DMS 273 treated with DMSO at 0.1 percent for 48 hours (cell line): ENCODE measurements at places on chromosomes 12 and 14.

DNA sequence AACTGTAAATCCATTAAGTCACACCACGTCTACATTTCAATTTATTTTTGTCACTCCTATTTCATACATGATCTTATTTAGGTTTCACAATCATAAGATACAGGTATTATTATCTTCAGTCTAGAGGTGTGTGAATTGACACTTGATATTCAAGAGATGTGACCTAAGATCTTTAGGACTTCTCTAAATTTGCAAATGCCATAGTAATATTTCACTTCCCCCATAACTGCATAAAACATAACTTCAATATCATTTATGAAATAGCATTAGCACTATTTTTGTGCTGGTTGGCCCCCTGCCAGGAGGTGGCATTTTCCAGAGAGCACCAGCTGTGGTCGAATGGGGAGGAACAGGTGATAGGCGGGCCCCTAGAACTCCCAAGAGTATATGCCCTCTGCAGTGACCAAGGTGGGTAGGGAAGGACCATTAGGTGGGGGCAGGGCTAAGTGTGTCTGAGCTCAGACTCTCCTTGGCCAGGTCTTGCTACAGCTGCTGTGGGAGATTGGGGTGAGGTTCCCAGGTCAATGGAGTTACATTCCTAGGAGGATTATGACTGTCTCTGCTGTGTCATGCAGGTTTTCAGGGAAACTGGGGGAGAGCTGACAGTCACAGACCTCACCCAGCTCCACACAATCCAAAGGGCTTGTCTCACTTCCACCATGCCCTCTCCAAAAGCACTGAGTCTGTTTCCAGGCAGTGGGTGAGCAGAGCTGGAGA is 49.2 kb upstream of the ERGIC2 start:
- no peak for DNase-seq

DNA sequence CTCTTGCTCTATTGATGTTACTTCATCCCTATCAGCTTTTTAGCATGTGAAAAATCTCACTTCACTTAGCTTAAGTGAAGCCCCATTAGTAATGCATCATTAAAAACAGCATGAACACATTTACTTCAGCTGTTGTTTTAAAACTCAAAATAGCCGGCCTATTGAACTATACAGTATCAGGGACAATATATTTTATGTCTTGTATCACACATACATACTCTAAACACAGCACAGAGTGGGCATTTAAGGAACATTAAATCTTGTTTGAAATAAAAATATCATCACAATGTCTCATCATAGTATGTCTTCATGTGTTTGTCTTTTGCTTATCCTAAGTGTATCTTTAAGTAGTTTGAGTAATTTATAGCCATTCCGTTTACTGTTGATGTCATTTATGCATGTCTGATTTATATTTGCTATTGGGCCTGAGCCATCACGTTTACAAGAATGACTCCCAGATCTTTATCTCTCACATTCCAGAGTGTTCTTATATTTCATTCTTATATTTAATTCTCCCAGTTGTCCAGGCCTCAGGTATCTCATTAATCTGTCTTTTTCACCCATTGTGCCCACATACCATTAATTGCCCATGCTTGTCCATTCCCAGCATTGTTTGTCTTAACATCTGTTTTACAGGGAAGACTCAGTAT is 57.5 kb downstream of the ARHGAP5 start:
- DNase-seq = no peak

GRCh38 chr14:101707863-101708620 is 53.5 kb upstream of the PPP2R5C start:
- DNase-seq = no peak

- DNase-seq = no peak
Measured at GRCh38 chr12:2084553-2085296, 31.9 kb downstream of the CACNA1C start.

DNA sequence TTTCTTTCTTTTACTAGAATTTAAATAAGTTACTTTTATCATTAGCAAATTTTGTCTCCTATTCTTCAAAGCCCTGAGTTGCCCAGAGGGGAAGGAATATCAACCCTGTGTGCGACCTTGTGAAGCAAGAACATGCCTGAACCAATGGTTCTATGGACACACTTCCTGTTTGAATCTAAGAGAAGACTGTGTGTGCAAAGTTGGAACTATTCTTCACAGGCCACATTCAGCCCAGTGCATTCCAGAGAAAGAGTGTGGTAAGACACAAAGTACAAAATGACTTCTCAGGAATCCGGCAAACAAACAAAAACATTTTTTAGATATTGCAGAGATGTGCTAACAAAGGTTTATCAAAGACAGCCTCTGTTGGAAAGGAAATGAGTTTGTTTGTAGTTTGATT is 90.8 kb upstream of the PTPRQ start:
- DNase-seq = no peak

- DNase-seq = no peak
Measured at GRCh38 chr12:10147714-10148403, 17.9 kb upstream of the CLEC7A start.

DNA sequence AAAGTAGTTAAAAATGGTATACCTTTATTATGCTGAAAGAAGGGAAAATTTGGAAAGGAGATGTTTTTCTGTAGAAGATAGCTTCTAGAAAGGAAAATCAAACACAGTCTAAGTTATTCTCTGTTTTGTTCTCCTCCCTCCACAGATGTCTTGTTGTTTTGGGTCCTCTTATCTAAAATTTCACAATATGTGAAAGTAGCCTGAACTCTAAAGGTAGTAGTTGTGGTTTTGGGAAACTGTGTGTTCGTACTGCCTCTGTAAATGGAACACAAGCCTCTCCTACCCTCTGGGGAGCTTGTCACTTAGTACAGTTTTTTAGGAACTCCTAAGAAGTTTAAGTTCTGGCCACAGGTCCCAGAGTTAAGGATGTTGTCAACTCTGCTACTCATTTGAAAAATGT is 112.6 kb downstream of the CRADD start:
- DNase-seq = no peak

- no peak for DNase-seq
Measured at GRCh38 chr14:96299441-96299840, 43.4 kb downstream of the BDKRB1 start.

DNA sequence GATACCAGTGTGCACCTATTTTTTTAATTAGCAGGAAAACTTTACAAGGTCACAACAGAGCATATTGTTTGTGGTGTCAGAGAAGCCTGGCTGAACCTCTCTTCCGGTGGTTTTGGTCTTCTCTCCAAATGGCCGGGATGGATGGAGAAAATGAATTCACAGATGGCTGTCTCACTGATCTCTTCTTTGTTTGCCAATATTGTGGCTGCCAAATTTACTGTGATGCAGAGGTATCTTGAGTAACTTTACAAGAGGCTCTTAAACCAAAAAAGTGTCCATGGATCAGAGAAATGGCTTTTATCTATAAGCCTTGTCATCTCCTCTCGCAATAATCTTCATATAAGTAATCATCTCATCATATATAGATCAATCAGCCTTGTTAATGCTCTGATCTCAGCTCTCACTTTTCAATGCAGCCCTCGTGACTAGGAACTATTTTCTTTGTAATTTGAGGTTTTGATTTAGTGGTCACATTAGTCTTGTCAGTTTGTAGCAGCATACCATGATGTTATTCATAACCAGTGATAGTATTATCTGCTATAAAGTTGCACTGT is 308.1 kb downstream of the EGLN3 start:
- DNase-seq = no peak

- DNase-seq = no peak
Measured at GRCh38 chr12:20440408-20440807, 72.1 kb downstream of the PDE3A start.

DNA sequence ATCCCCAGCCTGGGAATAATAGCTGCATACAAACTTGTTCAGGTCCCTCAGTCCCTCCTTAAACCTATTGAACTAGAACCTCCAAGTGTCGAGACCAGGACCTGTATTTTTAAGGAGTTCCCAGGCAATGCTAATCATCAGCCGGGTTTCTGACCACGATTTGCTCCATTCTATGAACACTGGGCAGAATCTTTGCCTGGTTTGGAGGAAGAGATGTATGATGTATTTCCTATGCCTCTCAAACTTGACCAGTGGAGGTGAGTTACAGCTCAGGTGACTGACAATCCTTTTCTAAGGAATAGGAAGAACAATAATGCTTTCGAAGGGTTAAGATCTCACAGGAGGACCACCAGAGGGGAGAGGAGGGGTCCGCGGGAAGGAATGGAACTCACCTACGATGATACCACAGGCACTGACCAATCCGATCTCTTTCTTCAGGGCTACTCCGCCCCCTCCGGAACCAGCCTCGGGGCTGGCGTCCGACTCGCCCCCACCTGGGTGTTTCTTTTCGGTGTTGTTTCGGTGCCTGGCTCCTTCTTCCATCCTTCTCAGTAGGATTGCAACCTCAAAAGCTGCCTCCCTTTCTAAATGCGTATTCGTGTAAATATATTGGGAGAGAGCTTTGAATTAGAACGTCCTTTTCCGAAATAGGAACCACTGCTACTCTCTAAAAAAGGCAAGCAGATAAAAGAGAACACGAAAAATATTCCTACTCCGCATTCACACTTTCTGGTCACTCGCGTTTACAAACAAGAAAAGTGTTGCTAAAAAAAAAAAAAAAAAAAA is 895 bp downstream of the SLC7A8 start:
- DNase-seq = no peak

GRCh38 chr12:80925237-80925636 is 12.5 kb downstream of the LIN7A start:
- DNase-seq = no peak

DNA sequence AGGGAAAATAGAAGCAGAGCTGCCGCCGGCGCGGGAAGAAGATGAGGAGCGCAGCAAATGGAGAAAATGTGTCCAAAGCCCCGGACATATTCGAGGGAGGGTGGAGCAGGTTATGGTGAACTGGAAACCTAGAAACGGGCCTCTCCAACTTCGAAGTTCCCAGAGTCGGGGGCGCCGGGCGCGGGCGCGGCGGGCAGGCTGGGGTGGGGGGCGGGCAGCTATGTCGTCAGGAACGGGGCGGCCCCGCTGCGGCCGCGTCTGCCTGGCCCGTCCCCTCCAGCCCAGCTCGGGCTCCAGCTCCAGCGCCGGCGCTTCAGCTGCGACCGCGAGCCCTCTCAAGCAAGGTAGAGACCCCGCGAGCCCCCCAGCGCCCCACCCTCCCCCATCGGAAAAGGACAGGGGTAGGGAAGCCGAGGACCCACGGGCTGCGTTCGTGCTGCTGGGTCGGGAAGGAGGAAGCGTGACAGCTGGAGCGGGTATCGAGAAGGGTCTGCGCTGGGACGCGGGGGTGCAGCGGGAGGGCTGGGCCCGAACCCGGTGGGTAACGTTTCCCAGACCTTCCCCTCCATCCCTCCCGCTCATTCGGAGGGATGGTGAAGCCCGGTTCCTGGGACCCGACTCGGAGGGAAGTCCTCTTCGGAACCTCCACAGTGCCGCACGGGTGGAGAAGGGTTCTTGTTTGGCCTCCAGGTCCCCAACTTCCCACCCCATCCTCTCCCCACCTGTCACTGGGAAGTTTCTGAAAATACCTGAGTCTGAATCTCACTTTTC is 1.0 kb downstream of the DGKA start:
- DNase-seq = no peak

- no peak for DNase-seq
Measured at GRCh38 chr12:113088971-113089756, 32.6 kb downstream of the DTX1 start.

GRCh38 chr14:76909266-76909665 is 83.1 kb downstream of the LRRC74A start:
- DNase-seq = no peak

GRCh38 chr12:46493834-46494181 is 121.2 kb upstream of the SLC38A2 start:
- no peak for DNase-seq

DNA sequence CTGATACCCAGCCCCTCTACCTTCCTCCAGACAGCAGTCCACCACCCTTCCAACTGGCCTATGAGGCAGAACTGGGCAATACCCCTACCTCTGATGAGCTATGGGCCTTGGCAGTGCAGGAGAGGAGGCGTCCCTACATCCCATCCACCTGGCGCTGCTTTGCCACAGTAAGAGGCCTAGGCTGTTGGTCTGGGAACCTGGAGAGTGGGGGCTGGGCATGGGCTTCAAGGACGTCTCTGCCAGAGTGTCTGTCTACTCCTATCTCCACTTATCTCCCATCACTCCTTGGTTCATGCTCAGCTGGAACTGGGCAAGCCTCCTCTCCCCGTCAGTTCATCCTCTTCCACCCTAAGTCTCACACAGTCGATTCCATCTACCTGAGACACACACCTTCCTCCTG is 6.5 kb downstream of the AMHR2 start:
- DNase-seq = no peak

DNA sequence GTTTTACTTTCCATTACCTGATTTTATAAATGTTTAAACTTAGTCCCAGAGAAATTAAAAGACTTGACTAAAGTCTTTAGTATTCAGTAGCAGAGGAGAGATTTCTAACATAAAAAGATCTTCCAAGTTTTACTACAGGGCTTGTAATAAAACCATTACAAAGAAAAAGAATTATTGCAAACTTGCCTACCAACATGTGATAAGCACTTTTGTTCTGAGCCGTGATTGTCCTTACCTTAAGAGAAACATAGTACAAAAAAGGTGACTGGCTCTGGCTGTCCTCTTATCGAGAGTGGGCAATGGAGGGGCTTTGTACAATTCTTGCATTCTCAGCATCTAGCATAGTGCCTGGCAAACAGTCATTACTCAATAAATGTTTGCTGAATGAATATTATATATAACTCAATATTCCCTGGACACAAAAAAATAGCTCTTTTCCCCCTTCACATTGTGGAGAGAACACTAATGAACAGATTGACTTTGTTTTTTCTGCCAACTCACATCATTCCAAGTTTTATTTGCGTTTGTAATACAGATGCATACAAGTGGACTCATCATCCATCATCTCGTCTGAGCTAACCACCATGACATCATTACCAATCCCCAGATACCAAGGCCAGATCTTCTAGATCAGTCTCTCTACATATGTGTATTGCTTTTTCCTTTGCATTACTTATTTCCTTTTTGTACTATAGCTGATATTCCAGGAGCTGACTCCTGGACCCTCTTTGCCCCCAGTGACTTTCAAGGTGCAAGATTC is 192.8 kb upstream of the EEA1 start:
- no peak for DNase-seq

DNA sequence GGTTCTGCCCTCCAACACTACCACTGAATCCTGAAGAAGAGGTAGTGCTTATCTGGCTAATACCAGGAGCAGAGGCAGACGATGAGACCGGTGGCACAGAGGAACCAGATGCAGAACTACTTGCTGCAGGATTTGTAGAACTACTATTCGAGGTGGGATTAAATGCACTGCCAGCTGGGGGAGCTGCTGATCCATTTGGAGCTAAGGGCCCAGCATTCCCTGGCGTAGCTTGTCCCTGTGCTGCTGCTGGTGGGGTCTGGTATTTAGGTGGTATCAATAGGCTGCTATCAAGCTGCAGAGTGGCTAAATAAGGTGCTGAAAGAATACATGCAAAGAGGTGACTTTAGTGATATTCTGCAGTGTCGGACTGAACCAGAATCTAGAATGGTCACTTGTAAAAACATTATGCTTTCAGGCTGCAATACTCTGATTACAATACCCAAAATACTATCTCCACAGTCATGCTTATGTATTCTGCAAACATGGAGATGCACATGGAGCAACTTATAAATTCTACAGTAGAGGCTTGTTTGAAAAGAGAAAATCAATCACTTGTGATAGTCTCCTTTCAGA is 294.2 kb downstream of the MED13L start:
- peak; percentile 4 for DNase-seq
